ENCODE measurements at places on chromosomes 13 and 19.
A peak's percentile ranks its signal among the peaks of the same experiment; 100 is the strongest.

GRCh38 chr19:16657384-16657783, 2.6 kb downstream of the SMIM7 start:
- DNase-seq, result no peak

DNA sequence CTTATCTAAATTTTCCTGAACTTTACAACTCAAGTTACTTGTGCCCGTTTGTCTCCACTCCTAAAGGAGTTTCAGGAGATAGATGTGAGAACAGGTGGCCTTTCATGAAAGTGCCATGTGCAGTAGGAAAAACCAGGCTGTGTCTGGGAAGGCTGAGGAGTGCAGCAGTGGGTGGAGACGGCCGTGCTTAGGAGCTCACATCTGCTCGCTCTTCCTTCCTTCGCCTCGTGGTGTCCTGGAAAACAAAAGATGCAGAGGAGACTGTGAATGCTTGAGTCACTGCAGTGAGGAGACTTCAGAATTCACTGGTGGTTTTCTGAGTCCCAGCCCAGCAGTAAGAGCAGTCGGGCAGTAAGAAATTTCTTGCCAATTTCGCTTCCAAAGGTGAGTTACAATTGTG, 138.4 kb upstream of the RNF113B start:
- no peak for DNase-seq

GRCh38 chr19:3029065-3029923, at the start of gene TLE2:
TSS of gene TLE2 (minus strand) at chr19:3029280. CDS start at chr19:3028904, 376 bp downstream.
- DNase-seq, result no peak

DNA sequence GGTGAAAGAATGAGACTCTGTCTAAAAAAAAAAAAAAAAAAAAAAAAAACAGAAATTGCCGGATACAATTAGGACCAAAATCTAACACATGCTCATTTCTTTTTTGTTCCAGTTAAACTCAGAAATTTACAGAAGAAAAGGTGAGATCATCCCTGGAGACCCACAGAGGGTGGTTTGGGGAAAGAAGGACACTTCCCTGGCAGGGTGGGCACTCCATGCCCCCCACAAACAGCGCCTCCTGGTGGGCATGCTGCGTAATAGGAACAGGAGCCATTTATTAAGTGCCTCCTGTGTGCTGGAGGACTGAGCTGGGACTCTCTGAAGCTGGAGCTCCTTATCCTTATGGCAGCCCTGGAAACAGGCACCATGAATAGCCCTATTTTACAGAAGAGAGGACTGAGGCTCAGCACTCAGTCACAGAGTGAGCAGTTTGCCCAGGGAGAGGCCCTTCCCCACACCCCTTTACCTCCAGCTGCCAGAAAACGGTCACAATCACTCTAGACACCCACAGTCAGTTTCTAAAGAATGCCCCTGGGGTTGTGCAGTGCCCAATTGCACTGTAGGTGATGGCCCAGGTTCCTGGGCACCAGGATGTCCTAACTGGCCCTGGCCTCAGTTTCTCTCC, 10.1 kb downstream of the C19orf38 start:
- no peak for DNase-seq

- no peak for DNase-seq
Observed at GRCh38 chr13:51887468-51887867, 25.7 kb downstream of the CCDC70 start.

DNA sequence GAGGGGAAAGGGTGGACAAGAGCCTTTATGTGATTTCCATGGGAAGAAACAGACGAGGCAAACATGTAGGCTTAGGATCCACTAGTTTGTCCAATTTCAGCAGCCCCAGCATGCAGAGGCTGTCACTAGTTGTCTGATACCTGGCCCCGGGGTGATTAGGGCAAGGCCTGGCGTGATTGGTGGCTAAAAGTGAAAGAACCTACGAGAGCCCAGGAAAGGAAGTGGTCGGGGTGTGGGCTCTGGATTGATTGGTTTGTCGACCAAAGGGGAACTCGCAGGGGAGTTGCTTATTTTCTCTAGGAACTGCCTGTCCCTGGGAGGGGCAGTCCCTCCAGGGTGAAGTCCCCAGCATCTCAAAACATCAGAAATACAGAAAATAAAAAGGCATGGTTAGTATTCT, 64.2 kb upstream of the UQCRFS1 start:
- peak; percentile 29 for DNase-seq

Measured in stimulated activated CD8-positive, alpha-beta memory T cell treated with anti-CD3 and anti-CD28 coated beads, Interleukin-7, amount 100 ng/mL, for 48 hours (primary cell).